ENCODE measurements at places on chromosomes 11 and 22. TPM values are rescaled to one million over a fixed set of nuclear protein-coding genes. Genes with fewer than 3 reads are reported as not detected.

The MMP12 gene
- not detected for total RNA-seq

The PRDM11 gene
- total RNA-seq: 6.3 TPM

The SYT7 gene
- 23.2 TPM for total RNA-seq

DNA sequence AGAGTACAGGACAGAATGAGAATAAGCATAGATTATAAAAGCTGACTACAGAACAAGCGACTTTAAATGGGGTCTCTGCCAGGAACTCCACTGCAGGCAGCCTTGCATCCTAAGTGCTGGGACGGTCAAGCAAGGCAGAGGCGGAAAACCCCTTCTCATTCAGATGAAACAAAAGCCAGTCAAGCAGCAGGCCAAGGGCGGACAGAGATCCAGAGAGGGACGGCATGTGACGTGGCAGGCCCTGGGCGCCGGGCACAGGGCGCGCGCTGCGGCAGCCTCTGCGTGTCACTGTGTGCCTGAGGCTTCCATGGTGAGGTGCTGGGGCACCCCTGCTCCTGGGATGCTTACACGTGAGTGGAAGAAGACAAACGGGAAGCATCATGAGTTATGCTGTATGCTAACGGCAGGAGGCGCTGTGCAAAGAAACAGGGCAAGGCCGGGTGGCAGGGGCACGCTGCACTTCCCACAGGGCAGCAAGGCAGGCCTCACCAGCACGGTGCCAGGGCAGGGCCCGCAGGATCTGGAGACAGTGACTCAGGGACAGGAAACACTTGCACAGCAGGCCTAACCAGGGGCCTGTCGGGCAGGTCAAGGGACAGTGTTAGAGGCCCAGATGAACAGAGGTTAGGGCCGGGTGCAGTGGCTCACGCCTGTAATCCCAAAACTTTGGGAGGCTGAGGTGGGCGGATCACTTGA lies 6.2 kb downstream of the TOLLIP start:
- H3K36me3 ChIP-seq: no peaks in the 10 kb centered on the region
- DNase-seq: peak; percentile 87
- peak overlapping the region; percentile 22 for H3K27ac ChIP-seq
- peaks cover 26% of the 10 kb centered on the region for H3K4me1 ChIP-seq
- no peaks in the 10 kb centered on the region for H3K27me3 ChIP-seq
- no peak overlapping the region for H3K4me3 ChIP-seq

- H3K4me1 ChIP-seq: no peaks in the 10 kb centered on the region
- peaks cover 41% of the 10 kb centered on the region for H3K27me3 ChIP-seq
- H3K4me3 ChIP-seq: no peak overlapping the region
- H3K27ac ChIP-seq: no peak overlapping the region
Measured at GRCh38 chr11:72468289-72468688, 34.0 kb upstream of the CLPB start.

- peaks cover 85% of the 10 kb centered on the region for H3K27me3 ChIP-seq
- no peak overlapping the region for H3K27ac ChIP-seq
- peak overlapping the region; percentile 68 for H3K4me3 ChIP-seq
Measured at GRCh38 chr11:16612566-16613261, 125.7 kb upstream of the C11orf58 start.
